ENCODE measurements at places on chromosomes 1 and 21. TPM values are rescaled to one million over a fixed set of nuclear protein-coding genes. Genes with fewer than 3 reads are reported as not detected.

GRCh38 chr1:64176659-64177058 lies 26.8 kb upstream of the UBE2U start:
- DNase-seq, result no peak

- DNase-seq, result no peak
Observed at GRCh38 chr1:5711079-5711478, 281.1 kb downstream of the NPHP4 start.

- no peak for DNase-seq
Observed at GRCh38 chr1:117295001-117295400, 72.2 kb upstream of the MAN1A2 start.

DNA sequence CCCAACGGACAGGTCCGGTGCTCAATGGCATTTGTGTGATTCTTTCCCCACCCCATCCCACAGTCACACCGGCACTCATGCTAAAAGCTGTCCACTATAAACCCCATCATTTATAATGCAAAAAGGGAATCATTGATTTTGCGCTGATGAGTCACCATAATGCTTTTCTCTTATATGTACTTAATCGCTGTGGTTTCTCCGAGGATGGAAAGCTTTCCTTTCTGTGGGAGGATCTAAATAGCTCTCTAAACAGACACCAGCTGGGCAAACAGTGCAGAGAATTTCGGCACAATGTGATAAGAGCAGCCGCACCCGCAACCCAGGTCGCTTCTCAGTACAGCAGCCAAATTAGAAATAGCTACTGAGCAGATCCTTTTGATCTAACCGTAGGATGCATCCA lies 85.6 kb downstream of the SETD4 start:
- no peak for DNase-seq

DNA sequence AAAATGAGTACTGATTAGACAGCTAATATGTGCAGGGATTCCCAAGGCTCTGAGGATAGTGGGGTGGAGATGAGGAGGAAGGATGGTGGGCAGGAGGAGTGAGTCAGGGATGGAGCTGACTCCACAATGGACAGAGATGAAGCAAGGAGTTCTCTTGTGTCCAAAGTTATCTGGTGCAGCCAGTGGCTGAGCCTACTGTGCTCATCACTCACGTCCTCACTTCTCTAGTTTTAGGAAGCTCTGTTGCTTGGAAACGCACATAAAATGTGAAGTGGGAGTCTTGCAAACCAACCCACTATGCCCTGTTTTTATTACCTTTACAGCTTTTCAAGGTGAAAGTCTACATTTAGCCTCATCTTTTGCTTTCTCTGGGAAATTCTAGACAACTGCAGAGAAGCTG lies 36.5 kb upstream of the SAMD13 start:
- DNase-seq, result no peak

- no peak for DNase-seq
Observed at GRCh38 chr1:81453367-81453703, 347.4 kb upstream of the ADGRL2 start.

DNA sequence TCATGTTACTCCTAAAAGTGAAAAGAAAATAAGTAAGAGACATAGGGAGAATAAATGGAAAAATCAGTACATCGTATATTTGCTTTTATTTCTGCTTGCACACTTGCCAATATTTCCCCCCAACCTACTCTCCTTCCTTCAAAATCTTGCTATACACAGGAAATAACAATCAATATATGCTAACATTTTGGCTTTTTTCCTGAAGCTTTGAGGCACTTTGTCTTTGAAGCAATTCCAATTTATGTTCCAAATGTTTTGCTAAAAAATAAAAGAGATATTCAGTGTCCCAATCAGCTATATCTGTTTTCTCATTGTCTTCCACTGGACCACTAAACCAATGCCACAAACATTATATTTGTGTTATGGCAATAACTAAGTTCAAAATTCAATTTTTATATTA lies 184.0 kb upstream of the NEGR1 start:
- DNase-seq, result no peak

GRCh38 chr1:168687816-168688215 lies 41.2 kb downstream of the DPT start:
- no peak for DNase-seq

- DNase-seq, result no peak
Observed at GRCh38 chr1:197825541-197825940, 50.3 kb upstream of the DENND1B start.

- no peak for DNase-seq
Observed at GRCh38 chr1:211698161-211699026, 23.0 kb upstream of the NEK2 start.

GRCh38 chr1:12480748-12481362 lies 137.2 kb downstream of the DHRS3 start:
- peak; percentile 63 for DNase-seq

- no peak for DNase-seq
Observed at GRCh38 chr1:109083923-109084322, 6.6 kb upstream of the TMEM167B start.

GRCh38 chr1:200872446-200873115 lies at the start of gene GPR25:
GPR25 (plus strand) TSS chr1:200872981; CDS start chr1:200873038, 57 bp downstream.
- no peak for DNase-seq

DNA sequence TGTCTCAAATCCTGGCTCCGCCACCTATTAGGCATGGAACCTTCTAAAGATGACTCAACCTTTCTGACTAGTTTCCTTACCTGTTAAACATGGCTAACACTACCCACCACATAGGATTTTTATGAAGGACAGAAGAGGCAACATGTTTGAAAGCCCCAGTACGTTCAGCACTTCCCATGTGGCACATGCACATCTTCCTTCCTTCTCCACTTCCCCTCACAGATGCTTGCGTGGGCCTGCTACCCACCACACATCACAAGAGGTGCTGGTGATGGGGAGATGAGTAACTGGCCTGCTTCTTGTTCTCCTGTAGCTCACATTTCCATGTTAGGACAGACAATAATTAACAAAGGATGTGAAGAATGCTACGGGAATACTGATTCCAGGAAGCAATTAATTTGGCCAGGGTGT lies 7.1 kb downstream of the ZBTB21 start:
- DNase-seq, result no peak

DNA sequence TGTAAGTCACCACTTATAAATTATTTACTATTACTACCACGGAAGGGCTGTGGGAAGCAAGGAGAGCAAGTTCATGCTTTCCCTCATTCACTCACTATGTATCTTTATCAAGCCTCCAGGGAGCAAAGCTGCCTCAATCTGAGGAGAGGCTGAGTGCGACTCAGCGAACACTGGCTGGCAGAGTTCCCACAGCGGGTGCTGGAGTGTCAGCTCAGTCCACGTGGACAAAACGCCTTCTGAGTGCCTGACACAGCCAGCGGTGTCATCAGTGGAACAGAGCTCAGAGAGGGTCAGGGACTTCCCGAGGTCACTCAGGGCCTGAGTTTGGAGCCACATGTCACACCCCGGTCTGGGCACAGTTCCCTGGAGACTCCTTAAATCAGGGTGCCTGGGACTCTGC lies 16.9 kb downstream of the MATN1 start:
- DNase-seq, result no peak

- no peak for DNase-seq
Observed at GRCh38 chr1:55626326-55626725, 411.2 kb upstream of the USP24 start.

DNA sequence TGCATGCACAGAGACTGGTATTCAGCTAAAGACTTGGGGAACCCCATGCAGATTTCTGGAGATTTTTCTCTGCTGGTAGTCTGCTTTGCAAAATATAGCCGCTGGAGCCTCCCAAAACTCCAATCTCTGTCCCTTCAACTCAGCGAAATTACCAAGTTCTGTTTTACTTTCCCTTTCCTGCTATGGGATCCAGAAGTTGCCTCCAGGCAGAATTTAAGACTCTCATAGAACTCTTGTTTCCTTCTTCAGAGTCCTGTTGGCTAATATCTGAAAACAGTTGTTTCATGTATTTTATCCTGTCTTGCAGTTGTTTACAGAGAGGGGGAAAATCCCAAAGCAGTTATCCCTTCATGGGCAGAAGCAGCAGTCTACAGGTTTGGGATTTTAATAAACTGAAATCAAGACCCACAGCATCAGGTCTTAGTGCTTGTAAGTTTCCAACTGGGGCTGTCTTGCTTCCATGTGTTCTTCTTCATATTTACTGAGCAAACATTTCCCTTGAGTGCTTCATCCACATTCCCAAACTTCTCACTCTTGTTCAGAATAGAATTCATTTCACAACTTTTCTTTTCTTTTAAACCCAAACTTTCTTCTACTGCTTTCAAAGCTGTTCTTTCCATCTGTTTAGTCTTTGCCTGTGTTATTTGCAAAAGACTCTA lies 221.3 kb upstream of the DMRTA2 start:
- peak; percentile 32 for DNase-seq

GRCh38 chr1:1958071-1958541 lies 39.0 kb upstream of the TMEM52 start:
- no peak for DNase-seq

DNA sequence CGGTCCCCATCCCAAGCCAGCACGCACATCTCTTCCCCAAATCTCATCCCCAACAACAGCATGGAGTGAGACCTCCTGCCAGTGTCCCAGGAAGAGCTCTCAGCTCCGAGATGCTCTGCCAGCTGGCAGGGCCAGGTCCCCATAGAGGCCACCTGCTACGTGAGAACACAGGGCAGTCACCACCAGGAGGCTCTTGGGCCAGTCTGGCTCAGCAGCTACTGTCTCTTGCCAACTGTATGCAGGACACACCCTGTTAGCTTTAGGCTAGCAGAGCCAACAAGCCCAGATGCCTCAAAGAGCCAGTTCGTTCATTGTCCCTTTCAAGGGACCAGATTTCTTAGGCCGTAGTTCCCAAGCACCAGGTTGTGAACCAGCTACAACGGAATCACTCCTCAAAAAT lies 36.9 kb downstream of the FBXO2 start:
- no peak for DNase-seq

DNA sequence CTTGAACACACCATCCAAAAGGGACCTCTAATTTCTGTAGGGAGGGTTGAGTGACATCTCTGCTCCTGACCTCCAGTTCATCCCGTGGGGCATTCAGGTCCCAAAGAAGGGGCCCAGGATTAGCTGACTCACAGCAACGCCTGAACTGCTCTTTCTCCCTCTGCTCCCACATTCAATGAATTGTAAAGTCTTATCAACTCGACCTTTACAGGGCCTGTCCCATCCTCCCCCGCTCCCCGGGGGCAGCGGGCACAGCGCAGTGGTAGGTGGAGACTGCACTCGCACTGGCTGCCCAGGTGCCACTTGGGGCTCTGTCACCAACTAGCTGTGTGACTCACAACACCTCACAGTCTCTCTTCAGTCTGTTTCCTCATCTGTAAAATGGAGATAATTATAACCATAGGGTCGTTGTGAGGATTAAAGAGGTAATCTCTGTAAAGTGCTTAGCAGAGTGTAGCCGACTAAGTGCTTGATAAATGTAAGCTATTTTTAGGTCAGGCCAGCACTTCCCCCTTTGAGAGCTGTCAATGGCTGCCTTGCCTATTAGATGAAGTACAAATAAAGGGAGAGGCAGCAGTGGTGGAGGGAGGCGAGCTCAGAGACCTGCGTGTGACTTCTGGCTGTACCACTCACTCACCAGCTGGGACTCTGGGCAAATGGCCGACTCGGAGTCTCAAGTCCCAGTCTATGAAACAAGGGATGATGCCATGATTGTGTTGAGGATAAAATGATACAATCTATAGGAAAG lies 637 bp upstream of the MYBPHL start:
- no peak for DNase-seq

GRCh38 chr1:93304716-93305138 lies 41.0 kb upstream of the DR1 start:
- peak; percentile 54 for DNase-seq

GRCh38 chr1:200415789-200416593 lies 6.2 kb upstream of the ZNF281 start:
- DNase-seq, result peak; percentile 91

GRCh38 chr21:42959728-42960127 lies 14.6 kb upstream of the PKNOX1 start:
- DNase-seq, result no peak

GRCh38 chr1:112687785-112688496 lies 13.5 kb downstream of the MOV10 start:
- DNase-seq, result no peak

GRCh38 chr1:229287267-229287666 lies 16.4 kb downstream of the RAB4A start:
- peak; percentile 10 for DNase-seq

GRCh38 chr1:46549697-46550681 lies 1.5 kb downstream of the KNCN start:
- DNase-seq, result no peak

DNA sequence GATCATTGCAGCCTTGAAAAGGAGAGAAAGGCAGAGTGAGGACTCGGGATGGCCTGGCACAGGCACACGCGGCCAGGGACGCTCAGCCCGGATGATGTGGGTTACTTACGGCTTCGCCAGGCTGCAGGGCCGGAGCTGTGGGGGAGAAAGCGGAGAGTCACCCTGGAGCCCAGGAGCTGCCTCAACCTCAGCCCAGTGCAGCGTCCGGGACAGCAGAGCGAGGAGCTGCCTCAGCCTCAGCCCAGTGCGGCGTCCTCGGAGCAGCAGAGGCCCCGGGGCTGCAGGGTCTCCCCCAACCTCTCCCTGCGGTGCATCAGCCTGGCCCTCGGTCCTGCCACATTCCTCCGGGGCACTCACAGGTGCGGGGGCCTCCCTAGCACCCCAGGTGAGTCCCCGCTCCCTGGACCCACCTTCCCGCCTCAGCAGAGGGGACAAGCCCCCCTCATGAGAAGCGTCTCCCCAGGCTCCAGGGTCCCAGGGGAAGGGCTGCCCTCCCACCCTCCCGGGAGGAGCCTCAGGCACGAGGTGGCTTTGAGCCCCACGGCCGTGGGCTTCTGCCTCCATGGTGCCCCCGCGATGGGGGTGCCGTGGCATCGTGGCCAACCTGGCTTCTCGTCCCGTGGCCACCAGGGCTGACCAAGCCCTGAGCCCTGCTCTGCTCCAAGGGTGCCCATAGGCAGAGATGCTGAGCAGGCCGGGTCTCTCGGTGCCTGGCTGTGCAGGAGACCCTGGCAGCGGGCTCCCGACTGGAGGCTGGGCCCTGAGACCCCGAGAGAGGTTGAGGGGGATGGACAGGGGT lies 10.5 kb upstream of the RNF223 start:
- DNase-seq, result peak; percentile 41

DNA sequence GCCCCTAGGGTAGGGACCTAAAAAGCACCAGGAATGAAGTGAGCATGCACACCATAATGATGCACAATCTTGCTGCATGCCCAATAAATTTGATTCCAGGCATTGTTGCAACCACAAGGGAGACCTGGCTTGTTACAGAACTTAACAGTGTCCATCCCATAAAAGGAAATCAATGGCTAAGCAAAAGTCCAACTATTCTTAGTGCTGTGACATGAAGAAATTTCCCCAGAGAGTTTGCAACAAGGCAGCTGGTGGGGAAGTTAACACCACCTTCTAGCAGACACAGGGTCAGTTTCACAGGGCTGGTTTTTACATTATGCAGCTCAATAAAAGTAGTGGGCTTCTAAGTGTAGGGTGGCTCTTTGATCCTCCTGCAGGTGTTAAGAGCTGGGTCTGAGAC lies 221.1 kb downstream of the KCNJ6 start:
- no peak for DNase-seq

Gene KCNT2
- total RNA-seq, result 0.25 TPM

Gene OR2G6
- total RNA-seq, result not detected

Gene KIAA1614
- 5.9 TPM for total RNA-seq

Gene HFM1
- not detected for total RNA-seq

Gene NBPF6
- not detected for total RNA-seq

Gene SHISA4
- 43.4 TPM for total RNA-seq

Gene ARF1
- 212 TPM for total RNA-seq

Gene RAB3B
- total RNA-seq, result 20.6 TPM

Gene TIE1
- total RNA-seq, result not detected

Gene MMP23B
- 0.79 TPM for total RNA-seq

Gene TAS1R3
- total RNA-seq, result 0.03 TPM

Gene IGSF3
- total RNA-seq, result 5.8 TPM

Gene MMEL1
- not detected for total RNA-seq

Gene CFHR5
- not detected for total RNA-seq

Gene ELOA
- 63.4 TPM for total RNA-seq

Gene VANGL2
- 2.2 TPM for total RNA-seq

Gene NPL
- 2.4 TPM for total RNA-seq

All from SJSA1 (cell line).